CD14-positive monocyte (primary cell): ENCODE measurements at places on chromosomes 2 and 18. TPM values are rescaled to one million over a fixed set of nuclear protein-coding genes. Genes with fewer than 3 reads are reported as not detected.

The FAM98A gene
- 9.6 TPM for polyA plus RNA-seq

The FOXI3 gene
- polyA plus RNA-seq, result not detected

The PCBP1 gene
- polyA plus RNA-seq, result 299 and 331 TPM in 2 replicates

The CAPG gene
- 631 TPM for polyA plus RNA-seq

The SMARCAL1 gene
- polyA plus RNA-seq, result 11.5 TPM

The MARS2 gene
- polyA plus RNA-seq, result 0.93 and 1.4 TPM in 2 replicates

The LYPD6 gene
- not detected for polyA plus RNA-seq

The OXER1 gene
- 13.3 and 13.9 TPM in 2 replicates for polyA plus RNA-seq

The DOK6 gene
- polyA plus RNA-seq, result not detected in 2 replicates

The ELP2 gene
- 9.0 and 24.8 TPM in 2 replicates for polyA plus RNA-seq

The PHOSPHO2 gene
- polyA plus RNA-seq, result 0.74 TPM

The TFPI gene
- not detected in 2 replicates for polyA plus RNA-seq

The INPP4A gene
- 20.7 TPM for polyA plus RNA-seq

The AKAIN1 gene
- polyA plus RNA-seq, result not detected

The SCYGR7 gene
- not detected for polyA plus RNA-seq
